Aorta (tissue), 5 donors: ENCODE measurements at places on chromosomes 4 and X.

DNA sequence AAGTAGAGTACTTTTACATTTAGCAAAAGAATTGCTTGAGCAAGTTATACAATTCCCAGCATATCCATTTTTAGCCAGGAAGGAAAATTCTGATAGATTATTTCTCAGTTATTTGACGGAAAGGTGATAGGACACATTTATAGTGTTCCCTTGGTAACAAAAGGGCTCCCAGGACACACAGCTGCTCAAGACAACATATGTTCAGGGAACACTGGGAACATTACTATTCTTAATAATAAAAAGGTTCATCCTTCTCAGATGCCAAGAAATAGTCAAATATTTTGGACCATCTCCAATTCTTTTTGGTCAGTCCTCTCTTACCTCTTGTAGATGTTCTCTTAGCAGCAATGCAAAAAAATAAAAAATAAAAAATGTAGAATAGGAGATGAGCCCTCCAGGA lies 66.8 kb upstream of the SMAD1 start:
- no peak for DNase-seq

GRCh38 chrX:40452031-40452430 lies 128.7 kb upstream of the ATP6AP2 start:
- DNase-seq, result no peak

DNA sequence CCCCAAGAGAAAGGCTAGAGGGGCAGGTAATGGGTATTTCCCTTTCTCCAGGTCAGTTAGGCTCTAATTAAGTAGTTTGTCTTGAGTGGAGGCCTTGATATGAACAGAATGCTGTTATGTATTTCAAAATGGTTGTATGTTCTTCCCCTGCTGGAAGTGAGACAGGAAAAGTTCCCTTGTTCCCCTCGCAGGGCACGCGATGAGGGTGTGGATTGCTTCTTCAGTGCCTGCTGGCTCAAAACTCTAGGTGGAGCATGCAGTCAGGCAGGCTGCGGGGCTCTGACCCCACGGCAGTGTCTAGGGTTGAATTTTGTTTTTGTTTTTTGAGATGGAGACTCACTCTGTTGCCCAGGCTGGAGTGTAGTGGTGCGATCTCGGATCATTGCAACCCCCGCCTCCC lies 341.0 kb upstream of the ZCCHC13 start:
- no peak for DNase-seq

- no peak for DNase-seq
Measured at GRCh38 chrX:11954176-11954575, 184.1 kb upstream of the FRMPD4 start.

DNA sequence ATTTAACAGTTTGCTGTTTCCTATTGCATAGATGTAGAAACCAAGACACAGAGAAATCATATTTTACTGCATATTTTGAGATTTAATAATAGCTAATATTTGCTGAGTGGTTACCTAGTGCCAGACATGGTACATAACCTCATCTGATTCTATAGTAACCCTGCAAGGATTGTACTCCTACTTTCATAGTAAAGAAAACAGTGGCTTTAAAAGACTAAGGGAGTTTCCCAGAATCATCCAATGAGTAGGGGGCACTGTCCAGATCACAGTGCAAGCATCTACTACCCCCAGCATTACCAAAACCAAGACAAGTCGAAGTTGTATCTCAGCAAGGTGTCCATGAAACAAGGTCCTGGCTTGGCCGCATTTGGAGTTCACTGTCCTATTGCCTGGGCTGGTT lies 224.5 kb upstream of the TENM3 start:
- DNase-seq, result no peak

DNA sequence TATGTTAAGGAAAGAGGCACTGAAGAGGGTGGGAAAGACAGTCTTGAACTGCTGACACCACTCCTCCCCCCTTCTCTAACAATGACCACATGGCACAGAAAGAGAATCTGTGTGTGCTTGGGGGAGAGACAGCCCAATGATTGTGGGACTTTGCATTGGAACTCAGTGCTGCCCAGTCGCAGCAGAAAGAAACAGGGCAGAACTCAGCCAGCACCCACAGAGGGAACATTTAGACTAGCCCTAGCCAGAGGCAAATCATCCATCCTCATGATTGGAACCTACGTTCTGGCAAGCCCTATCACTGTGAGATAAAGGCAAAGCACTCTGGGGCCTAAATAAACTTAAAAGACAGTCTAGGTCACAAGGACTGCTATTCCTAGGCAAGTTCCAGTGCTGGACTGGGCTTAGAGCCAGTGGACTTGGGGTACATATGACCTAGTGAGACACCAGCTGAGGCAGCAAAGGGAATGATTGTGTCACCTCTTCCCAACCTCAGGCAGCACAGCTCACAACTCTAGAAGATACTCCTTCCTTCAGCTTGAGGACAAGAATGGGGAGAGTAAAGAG lies 132.8 kb upstream of the S100G start:
- no peak for DNase-seq

- no peak for DNase-seq
Measured at GRCh38 chr4:48518143-48518542, 28.1 kb downstream of the ZAR1 start.

- peak; percentile 78 for DNase-seq
Measured at GRCh38 chrX:15471028-15471427, 22.1 kb downstream of the PIR start.

DNA sequence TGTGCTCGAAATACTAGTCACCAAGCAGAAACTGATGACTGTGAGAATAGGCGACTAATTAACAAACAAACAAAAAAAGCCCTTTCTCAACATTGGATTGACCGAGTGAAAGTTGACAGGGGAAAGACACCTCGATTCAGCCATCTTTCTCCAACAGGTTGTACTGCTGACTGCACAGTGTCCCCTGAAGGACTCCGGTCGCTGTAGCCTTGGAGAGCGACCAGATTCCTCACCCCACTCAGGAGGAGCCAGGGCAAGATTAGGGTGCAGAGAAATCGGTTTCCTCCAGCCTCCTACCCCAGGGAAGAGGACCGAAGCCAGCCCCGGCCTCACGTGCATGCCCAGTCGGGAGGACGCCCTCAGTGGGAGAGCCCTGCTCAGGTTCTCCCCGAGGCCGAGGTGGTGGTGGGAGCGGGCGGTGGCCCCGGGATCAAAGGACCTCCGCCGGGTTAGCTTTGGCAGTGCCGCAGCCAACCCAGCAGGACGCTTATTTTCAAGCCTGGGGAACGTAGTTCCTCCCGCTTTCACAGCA lies 1.1 kb upstream of the RAP1GDS1 start:
- DNase-seq, result peak; percentile 81

GRCh38 chr4:56215141-56215783 lies 172.0 kb downstream of the AASDH start:
- DNase-seq, result no peak

DNA sequence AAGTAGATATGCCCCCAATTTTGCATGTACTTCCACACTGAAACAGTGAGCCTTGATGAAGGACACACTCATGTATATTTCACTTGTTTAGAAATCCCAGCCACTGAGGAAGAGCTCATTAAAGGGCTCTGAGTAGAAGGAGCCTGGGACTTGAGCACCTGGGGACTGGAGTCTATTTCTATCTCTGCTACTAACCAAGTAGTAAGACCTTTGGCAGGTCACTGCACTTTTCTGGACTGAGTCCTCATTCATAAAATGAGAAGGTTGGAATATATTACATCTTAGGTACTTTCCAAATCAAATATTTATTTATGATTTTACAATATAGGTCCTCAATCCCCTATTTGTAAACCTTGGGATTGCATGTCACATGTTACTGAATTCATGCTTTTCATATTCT lies 78.2 kb upstream of the C4orf54 start:
- DNase-seq, result no peak

DNA sequence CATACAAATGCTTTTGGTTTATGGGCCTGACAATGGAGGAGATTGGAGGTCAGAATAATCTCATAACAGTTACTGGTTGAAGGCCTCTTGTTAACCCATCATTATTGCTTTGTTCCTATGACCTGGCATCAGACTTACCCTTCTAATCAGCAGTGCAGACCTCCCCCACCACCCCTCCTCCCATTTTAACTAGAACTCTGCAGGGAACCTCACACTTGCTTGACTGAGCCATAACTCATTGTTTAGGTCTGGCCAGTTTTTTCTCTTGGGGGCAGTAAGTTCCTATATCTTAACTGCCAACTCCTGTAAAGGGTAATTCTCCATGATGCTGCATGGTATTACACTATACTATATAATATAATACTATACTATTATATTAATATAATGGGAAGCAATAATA lies 609.3 kb downstream of the IL1RAPL1 start:
- DNase-seq, result no peak

DNA sequence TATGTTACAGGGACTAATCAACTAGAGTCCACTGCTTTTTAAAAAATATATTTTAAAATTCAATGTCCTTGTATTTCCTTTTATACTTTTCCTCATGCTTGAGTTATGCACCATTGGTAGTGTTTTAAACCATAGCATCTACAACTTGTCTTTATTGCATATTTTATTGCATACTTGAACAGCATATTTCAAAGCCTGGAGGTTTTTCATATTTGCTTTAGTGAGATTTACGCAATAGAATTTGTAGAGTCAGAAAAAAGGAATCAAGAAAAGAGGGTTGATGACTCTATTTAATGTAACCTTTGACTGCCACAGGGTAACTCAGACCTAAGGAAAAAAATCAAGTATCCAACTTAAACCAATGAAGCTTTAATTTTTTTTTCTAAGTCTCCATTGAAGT lies 1165.7 kb upstream of the IGFBP7 start:
- DNase-seq, result no peak

- peak; percentile 67 for DNase-seq
Measured at GRCh38 chr4:88457307-88458103, 586 bp downstream of the HERC5 start.

DNA sequence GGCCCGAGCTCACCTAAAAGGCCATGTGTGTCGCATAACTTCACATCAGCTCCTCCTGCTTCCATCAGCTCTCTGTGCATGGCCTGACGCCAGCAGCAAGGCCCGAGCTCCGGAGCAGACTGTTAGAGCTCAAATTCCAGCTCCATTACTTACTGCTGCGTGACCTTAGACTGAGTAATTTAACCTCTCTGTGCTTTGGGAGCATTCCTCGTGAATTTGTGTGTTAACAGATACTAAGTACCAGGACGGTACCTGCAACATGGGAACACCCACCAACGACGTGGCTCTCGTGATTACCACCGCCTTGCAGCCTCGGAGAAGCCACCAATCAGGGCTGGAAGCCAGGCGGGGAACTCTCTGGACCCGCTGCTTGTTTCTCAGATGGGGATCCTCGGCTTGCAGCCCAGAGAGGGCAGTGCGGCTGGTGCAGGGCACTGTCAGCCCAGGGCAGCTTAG lies 12.9 kb downstream of the LETM1 start:
- DNase-seq, result no peak

- no peak for DNase-seq
Measured at GRCh38 chrX:118980761-118981160, 6.3 kb downstream of the LONRF3 start.

DNA sequence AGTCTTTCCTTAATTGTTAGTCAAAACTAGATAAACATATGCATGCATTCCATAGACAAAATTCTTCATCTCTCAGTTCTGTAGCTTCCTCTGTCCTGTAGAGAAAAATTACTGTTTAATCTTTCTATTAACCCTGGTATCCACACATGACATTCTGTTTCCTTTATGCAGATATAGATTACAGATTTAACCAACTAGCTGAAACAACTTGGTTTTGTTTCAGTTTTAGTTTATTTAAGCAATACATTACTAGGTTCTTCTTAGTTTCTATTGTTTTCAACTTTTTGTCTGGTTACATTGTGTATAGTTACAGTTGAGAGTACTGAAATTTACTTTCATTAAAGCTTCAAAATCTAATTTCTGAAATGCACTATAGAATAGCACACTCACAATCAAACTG lies 933.9 kb upstream of the EPHA5 start:
- DNase-seq, result no peak

GRCh38 chr4:163180090-163180489 lies 13.4 kb upstream of the NAF1 start:
- DNase-seq, result no peak

- no peak for DNase-seq
Measured at GRCh38 chr4:113614414-113614813, 147.1 kb downstream of the CAMK2D start.

- DNase-seq, result no peak
Measured at GRCh38 chrX:155819966-155820491, 61.1 kb upstream of the VAMP7 start.

DNA sequence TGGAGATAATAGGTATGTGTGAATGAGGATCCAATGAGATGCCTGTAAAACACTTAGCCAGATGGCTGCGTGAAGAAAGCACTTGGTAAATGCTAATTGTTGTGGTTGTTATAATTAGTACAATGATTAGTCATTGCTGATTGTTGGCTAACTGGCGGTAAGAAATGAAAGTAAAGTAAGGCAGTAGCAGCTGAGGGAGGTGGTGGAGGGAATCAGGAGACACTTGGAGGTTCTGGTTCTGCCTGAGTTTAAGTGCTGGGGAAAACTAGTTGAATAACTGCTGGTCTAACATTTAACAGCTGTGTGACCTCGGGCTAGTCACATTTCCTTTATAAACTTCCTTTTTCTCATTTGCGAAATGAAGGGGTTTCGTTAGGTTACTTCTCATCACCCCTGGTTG lies 30.9 kb downstream of the CD38 start:
- no peak for DNase-seq

DNA sequence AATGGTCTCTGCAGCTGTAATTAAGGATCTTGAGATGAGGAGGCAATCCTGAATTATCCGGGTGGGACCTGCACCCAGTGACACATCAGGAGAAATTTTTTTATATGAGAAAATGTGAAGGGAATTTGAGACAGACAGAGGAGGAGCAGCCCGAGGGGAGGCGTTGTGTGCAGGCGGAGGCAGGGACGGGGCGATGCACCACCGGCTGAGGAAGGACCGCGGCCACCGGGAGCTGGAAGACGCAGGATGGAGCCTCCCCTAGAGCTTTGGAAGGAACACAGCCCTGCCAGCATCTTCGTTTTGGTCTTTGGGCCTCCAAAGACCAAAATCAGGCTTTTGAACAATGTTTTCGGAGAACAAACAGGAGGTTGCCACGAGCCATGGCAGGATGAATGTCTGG lies 85.0 kb upstream of the ADRA2C start:
- DNase-seq, result no peak

- no peak for DNase-seq
Measured at GRCh38 chr4:87851332-87851731, 18.6 kb downstream of the MEPE start.

DNA sequence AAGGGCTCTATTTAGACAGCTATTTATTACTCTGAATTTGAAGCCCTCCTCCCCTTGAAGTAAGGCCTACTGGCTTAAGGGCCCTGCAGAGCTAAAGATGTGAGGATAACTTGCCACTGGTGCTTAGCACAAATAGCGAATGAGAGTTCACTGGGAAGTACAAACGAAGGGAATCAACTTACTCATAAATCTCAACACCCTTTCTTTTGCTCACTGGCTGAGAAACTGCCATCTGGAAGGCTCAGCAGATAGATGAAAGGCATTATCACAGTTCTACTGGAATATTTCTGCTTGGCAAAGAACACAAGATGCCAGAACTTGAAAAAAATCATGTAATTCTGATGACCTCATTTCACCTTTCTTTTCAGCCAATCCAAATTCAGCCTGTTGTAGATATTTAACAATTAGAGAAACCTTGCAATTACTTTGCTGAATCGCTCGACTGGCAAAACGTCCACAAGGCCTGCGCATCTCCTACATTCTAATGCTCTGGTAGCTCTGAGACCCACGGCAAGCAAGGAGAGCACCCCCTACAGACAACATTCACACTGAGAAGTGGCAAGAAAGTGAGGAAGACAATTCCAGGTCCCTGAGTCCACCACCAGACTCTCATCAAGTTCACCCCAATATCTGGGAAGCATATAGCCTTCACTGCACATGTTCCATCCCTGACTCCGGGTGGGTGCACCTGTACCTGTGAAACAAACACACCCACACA lies 27.5 kb downstream of the TSPAN5 start:
- DNase-seq, result no peak
